Kidney glomerular epithelial cell (primary cell): ENCODE measurements at places on chromosomes 11 and 22.

DNA sequence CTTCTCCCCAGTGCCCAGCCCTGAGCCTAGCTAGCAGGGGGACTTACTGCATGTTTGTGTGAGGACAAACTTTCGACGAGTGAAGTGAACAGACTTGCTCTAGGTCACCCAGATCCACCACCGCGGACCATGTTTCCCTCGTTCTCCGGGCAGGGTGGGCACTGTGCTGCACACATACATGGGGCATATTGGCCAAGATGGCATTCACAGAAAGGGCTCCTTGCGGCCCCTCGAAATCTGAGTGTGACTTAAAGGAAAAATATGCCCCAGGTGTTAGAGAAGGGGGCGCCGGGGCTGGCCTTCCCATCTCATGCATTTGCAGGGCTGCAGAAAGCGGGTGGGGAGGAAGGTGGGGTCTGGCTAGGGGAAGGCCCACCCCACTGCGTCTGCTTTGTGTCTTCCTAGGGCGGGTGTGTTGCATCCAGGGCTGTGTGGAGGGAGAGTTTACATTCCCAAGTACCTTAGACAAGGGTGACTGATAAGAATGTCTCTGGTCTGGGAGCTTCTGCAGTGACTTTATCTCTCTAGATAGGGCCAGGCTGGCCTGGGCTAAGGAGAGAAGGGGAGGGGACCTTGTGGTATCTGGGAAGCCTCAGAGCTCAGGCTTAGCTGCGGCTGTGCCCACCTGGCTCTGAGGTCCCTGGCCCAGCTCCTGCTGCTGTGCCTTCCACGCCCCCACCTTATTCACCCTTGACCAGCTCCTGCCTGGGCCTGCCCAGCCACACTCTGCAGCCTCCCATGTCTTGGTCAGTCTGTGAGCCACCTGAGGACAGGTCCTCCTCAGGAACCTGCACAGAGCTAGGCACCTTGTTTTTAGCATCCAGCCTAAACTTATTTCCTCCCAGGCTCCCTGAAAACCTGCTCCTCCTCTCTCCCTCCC, 45.8 kb downstream of the LRRC32 start:
- no peak for DNase-seq

DNA sequence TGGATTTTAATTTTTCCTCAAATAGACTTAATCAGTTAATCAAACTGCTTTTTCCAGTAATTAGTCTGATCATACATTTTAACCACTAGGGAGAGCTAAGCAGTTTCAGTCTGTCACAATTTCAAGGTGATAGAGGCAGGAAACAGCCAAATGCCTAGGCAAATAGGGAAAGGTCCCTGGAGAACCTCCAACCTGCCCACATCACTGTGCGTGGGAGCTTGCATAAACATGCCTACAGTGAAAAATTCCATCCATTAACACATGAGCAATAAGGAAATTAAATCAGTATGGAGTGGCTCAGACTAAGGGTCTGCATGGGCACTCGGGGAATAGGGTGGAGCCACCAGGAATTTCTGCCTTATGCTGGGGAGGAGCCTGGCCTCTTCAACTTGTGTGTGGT, 74.6 kb downstream of the AASDHPPT start:
- peak; percentile 59 for DNase-seq

DNA sequence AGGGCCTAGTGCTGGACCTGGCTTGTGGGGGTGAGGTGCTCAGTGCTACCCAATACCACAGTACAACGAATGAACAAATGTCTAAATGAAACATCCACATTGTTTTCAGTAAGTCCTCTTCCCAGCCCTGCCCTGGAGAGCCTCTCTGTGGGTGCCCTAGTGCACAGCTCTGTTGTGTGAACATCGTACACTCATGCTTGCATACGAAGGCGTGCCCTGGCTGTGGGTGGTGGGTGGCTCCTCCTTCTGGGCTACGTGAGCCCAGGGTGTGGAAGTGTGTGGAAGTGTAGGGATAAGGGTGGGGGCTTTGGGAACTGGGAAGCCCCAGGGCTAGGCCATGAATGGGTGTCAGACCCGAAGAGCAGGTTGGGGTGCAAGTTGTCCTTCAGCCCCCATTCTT, 592 bp upstream of the NLRX1 start:
- no peak for DNase-seq

DNA sequence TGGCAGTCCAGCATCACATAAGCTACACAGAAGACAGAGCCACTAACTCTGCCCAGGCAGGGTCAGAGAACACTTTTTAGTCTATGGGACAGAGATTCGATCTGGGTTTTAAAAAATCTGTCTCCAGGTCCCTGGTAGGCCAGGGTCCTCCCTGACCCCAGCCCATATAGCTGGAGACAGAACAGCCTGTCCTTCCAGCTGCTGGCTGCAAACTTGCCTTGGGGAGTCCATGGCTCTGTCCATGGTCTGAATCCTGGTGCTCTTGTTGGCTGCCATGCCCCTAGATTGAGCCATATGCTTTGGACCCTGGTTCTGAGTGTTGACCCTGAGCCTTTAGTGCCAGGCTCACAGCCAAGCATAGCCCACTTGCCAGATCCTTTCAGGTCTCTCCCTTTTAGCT, 13.3 kb upstream of the LIPT2 start:
- no peak for DNase-seq

DNA sequence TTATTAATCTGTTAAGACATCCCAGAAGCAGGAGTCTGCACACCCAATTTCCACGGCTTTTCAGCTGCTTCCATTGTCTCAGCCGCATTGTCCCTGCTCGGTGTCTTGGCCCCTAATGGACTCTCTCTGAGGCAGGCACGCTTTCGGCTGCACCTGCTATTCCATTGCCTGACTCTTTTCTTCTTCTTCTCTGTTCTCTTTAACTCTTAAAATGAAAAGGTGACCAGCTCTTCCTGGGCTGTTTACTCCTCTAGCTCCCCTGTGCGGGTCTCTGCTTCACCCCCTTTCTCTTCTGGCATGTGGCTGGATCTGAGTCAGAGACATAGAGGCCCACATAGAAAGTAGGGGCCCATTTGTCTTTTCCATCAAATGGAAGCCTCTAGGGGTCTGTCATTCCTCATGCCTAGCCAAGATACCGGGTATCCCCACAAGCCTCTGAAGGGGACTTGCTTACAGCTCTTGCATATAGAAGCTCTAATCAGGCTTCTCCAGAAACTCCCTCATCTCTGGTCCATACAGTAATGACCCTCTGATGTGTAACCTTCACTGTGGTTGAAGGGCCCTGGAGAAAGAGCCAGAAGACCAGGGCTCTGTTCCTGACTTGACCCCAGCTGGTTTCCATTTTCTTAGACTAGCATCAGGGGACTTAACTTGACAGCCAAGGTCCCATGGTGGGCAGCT, 243.9 kb downstream of the ST3GAL4 start:
- no peak for DNase-seq

- no peak for DNase-seq
Measured at GRCh38 chr11:88100151-88100550, 75.1 kb downstream of the RAB38 start.

GRCh38 chr11:37929100-37929653, 1331.1 kb upstream of the RAG2 start:
- no peak for DNase-seq

DNA sequence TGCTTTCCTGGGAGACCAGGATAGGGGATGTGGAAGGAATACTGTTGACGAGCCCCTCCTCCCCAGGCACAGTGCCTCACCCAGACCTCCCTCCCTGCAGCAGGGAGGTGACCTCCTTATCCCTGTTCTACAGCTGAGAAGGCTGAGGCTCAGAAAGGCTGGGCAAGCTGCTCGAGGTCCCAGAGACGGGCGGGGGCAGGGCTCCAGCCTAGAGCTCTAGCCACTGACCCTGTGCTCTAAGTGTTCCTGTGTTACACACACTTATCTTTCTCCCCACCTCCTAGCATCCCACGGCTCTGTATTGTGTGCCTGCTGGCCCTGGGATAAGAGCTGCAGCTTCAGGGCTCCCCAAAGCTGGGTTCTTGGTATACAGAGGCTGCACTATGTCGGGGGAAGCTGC, 7.9 kb downstream of the CCDC134 start:
- no peak for DNase-seq

GRCh38 chr22:37675930-37676735, 697 bp downstream of the LGALS1 start:
- no peak for DNase-seq

DNA sequence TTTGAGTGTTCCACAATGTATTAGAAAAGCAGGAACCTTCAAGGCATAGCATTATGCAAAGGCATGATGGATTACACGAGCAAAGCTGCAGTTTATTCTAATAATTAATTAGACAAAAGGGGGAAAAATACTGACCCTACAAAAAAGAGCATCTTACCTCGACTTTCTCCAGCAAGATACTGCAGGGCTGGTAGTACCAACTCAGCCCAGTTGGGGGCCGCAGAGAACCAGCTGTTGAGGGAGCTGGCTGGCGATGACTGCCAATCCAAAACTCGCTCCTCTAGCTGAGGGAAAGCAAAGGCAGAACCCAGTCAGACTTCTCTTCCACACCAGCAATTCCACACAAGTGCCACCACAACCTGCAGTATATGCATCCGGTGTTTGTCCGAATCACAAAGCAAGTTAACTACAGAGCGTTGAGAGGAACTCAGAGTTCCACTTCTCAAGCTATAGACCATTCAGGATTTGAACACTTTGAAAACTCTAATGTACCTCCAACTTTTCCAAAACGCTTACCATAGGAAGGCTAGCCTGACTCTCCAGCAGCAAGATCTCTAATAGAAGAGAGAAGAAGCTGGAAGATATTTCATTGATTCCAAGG, 13.7 kb downstream of the NFRKB start:
- DNase-seq = no peak

DNA sequence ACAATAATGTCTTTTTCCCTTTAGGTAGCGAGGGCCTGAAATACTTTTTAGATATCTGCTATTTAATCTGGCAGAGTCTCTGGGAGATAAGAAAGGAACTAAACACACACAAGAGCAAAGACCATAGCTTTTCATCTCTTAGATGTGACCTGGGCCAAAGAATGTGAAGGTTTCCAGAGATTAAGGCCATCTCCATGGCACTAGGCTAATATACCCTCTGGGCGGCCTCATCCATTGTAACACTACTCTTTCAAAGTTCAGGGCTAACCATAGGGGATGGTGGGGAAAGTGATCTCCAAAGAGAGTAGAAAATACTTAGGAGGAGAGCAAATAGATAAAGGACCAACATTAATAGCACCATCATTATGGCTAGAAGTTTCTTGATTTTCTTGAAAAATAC, 326.4 kb downstream of the LRRC4C start:
- no peak for DNase-seq

- DNase-seq = no peak
Measured at GRCh38 chr11:113201054-113201818, 113.1 kb upstream of the TTC12 start.

GRCh38 chr11:125944350-125945010, 1.4 kb upstream of the VSIG10L2 start:
- no peak for DNase-seq
